ENCODE measurements at places on chromosomes 2 and 18.
A peak's percentile ranks its signal among the peaks of the same experiment; 100 is the strongest.

- DNase-seq: no peak
These were observed 44.6 kb upstream of the LRPPRC start for GRCh38 chr2:44040365-44040764.

DNA sequence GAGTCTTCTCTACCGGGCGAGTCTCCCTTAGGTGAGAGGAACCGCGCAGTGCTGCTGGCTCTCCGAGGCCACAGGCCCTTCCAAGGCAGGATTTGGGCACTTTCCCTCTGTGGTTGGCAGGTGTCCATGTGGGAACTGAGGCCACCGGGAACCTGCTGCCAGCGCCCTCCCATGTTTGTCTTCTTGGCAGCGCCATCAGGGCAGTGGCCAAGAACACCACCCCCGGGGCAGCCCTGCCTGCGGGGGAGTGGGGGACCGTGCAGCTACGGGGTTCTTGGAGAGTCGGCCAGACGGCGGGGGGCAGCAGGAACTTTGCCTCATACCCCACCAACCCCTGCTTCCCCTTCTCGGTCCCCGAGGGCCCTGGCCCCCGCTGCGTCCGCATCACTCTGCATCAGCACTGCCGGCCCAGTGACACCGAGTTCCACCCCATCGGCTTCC is 10.0 kb downstream of the CAPN10 start:
- DNase-seq: no peak

- no peak for DNase-seq
These were observed 10.1 kb downstream of the GPR35 start for GRCh38 chr2:240635121-240635997.

GRCh38 chr2:147989809-147990403 is 30.6 kb downstream of the ORC4 start:
- no peak for DNase-seq

DNA sequence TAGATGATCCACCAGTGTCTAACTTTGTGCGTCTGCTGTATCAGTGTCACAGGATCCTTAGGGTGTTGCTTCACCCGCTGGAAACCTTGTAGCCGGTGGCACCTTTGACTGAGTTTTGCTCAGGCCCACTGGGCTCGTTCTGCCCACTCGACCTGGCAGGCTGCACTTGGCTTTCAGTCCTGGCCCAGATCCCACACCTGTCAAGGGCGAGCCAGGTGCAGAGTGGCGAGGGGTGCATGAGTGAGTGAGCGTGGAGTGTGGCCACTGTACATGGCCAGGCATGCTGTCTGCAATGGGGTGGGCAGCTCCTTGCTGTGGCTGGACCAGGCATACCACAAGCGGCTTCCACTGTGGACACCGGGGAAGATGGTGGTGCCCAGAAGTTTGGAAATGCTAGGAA is 179.0 kb downstream of the FAM210A start:
- DNase-seq: no peak

DNA sequence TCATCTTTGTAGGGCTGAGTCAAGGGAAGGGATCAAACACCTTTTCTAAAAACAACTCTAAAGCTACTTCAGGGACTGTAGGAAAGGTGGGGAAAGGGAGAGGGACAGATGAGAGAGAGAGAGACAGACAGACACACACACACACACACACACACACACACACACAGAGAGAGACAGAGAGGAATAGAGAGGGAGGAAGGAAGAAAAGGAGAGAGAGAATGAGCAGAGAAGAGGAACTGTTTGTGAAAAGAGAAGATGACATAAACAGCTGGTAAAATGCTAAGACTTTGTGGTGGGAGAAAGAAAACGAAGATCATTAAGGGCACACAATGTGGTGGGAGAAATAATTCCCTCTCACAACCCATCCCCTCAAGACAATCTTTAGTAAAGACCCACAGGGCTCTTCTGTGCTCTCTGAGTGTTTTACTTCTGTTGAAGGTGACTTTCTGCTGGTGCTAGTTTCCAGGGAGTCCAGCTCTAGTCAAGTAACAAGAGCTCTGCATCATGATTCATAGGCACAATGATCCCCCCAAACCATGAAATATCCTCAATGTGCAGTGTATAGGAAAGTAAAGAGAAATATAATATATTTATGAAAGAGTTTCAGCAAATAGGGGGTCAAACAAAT is 77.2 kb upstream of the STK17B start:
- DNase-seq: no peak

DNA sequence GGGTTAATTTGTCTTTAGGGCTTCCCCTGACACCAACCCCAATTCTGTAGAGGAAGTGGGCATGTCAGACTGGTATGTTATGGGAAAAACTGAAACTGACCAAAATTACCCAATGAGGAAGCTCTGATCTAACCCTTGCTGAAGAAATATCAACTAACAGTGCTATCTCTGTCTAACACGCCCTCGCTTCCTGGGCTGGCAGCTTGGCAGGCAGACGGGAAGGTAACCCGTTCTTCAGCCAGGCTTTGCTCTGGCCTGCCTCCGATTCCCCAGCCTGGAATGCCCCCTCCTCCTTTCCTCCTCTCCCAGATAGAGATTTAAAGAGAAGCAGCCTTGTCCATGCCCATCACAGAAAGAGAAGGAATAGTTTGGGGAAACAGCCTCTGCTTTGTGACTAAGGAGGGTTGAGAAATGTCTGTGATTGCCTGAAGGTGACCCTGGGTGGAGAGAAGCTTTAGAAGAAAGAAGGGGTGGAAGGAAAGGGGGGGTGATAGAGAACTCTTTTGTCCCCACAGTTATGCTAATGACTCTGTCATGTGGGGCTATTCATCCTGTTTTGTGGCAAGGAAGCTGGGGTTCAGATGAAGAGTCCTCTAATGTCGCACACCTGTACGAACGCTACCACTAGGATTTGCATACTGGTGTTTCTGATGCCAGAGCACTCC is 15.4 kb downstream of the HK2 start:
- no peak for DNase-seq

DNA sequence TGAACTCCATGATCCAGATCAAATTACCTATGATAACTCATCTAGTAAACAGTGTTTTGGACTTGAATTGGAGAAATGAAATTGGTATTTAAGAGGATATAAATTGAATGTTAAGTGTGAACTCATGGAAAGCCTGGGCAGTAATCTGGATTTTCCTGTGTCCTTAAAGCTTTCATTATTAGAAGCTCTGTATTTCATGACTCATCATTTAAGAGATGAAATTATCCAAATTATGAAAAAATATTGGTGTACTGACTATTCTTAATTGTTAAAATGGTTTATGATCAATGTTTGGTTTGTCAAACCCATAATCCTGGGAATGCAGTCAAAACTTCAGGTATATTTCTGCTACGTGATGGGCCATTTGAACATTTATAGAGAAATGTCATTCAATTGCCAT is 332.2 kb upstream of the ST6GAL2 start:
- no peak for DNase-seq

GRCh38 chr18:22253676-22254075 is 84.3 kb downstream of the GATA6 start:
- no peak for DNase-seq

DNA sequence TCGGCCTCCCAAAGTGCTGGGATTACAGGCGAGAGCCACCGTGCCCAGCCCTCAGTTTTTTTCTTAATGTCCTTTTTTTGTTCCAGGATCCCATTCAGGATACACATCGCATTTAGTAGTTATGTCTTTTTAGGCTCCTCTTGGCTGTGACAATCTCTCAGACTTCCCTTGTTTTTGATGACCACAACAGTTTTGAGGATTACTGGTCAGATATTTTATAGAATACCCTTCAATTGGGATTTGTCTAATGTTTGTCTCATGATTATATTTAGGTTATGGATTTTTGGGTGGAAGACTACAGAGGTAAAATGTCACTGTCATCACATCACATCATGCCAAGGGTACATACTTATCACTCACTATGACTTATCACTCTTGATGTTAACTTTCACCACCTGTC is 46.7 kb downstream of the SCN3A start:
- DNase-seq: no peak

DNA sequence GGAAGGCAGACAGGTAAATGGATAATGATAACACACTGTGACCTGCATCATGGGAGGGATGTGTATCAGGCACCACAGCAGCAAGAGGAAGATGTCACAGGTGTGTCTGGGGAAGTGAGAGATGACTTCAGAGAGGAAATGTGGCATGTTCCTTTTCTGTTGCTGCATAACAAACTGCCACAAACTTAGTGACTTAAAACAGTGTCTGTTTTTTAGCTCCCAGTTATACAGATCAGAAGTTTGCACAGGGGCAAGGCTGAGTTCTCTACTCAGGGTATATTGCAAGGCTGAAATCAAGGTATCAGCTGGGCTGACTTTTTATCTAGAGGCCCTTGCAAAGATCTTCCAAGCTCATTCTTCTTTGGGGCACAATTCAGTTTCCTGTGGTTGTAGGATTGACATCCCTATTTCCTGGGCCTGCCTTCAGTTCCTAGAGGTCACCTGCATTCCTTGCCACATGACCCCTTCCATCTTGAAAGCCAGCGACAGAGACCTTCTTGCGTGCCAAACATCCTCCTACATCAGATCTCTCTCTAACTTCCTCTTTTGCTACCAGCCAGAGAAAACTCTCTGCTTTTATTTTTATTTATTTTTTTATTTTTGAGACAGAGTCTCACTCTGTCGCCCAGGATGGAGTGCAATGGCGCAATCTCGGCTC is 2.1 kb upstream of the MAP3K2 start:
- no peak for DNase-seq

DNA sequence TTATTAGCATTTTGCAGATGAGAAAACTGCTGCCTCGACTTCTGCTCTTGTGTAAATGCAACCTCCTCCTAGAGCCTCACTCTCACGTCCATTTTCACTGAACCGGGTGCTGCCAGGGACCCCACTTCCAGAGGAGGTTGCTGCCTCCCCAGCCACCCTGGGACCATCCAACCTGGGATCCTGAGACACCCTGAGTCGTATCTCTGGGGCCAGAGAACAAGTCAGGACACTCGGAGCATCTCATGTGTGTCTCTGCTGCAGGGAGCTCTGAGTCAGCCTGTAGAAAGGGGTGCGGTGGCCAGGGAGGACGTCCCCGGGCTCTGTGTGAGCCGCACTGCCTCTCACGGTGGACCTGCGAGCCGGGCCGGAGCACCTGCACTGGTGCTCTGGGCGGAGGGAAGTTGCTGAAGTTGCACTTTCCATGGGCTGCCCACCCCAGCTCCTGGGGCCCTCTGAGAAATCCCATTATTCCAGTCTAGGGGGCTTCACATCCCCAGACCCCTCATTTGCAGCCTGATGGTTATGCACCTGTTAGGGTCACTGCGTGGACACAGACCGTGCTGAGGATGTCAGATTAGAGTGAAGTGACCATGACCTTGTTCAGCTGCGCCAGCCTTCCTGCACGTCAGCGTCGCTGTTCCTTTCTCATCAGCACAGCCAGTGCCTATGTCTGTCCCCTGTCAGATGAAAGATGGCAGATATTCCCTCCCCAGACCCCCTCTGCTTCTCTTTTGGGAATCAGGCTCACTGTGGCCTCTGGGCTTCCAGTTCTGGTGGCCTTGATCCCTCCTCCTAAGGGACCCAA is 230.4 kb downstream of the KLHL29 start:
- DNase-seq: no peak

DNA sequence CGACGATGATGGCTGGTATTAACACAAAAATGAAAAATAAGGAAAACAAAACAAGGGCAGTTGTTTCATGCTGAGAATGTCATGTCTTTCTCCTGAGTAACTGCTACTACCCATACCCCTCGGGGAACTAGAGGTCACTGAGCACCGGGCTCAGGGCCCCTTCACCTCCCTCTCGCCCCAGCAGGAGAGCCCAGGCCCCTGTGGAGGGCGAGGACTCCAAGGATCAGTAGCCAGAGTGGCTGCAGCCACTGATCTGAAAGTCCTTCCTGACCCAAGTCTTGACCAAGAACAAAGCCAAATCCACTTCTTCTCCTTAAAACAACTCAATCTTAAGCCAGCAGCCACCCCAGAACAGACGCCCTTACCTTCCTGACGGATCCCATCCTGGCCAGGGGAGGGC is 25.5 kb downstream of the ST8SIA5 start:
- no peak for DNase-seq

DNA sequence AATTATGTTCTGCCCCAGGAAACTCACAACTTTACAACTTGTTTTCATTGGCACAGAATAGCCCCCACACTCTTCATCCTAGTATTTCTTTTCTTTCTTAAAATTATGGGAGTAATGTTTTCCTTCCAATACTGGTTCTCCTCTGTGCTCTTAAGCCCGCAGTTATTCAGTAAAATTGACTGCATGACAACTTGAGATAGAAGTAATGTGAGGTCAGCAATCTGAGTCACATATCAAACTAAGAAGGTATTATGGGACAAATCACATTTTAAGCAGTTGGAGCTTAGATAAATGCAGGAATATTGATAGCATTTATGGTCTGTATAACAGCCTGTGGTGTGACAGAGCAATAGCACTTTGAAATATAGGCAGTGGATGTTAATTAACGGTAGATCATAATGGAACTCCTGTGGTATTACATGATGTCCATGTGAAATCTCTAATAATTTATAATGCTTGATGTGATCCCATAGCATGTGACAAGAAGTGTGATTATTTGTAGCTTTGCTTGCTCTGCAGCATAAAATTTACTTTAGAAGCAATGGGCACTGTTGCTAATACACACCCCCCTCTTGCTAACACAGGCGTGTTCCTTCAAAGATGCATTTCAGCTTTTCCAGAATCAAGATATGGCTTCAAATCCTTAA is 351.4 kb upstream of the CDH20 start:
- no peak for DNase-seq

DNA sequence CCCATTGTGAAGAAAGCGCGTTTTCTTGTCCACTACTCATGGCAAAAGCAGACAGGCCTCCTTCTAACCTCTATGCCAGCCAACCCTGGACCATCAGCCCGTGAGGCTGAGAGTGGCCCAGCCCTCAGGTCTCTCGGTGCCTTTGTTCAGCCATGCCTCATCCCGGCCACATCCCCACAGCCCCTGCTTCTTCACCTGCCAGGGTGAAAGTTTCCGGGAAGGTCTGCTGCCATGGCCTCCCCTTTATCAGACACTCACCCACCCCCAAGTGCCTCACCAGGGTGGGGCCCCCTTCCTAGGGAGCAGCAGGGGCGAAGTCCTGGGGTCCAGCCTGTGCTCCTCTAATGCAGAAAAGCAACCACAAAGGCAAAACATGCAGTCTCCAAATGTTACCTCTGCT is 478.4 kb upstream of the SALL3 start:
- DNase-seq: no peak

- DNase-seq: no peak
These were observed 188.7 kb upstream of the APCDD1 start for GRCh38 chr18:10265560-10266333.

- no peak for DNase-seq
These were observed 54.9 kb upstream of the BZW1 start for GRCh38 chr2:200756618-200757321.

DNA sequence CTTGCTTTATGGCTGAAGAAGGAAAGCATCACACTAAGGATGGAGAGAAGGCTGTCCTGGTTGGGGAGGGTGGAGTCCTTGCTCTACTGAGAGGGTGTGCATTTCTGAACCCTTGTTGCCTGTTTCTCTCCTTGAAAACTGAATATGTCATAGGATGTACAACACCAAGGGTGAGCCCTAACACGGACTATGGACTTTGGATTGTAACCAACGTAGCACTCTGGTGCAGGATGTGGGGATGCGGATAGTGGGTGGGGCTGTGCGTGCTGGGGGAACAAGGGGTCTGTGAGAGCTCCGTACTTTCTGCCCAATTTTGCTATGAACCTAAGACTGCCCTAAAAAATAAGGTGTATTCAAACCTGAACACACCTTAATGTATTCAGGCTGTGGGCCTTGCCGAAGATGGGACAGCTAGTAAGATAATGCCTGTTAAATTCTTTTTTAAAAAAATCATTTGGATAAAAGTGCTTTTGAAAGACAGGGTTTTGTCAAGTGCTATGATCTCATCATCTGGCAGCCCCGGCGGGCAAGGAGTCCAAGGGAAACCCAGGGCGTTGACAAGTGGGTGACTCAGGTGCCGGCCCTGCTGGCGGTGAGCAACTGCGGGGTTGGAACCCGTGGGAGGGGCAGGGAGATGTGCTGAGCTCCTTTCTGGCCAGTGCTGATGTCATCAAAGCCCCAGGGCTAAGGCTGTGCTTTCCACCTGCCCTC is 54.0 kb downstream of the GATA6 start:
- peak; percentile 16 for DNase-seq
